ENCODE measurements at places on chromosomes 1 and 21.

DNA sequence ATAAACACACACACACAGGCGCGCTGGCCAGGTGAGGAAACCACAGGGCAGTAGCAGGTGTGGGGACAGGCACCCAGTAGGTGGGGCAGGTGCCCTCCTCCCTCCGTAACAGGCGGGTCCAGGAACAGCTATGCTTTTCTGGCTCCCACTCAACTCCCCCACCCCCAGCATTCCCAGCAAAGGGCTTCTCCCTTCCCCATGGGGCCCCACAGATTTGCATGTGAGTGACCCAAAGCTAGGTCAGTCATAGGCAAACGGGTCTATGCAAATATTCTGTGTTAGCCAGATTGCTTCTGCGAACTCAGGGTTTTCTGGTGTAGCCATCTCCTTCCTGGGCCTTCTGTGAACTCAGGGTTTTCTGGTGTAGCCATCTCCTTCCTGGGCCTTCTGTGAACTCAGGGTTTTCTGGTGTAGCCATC, 114.2 kb downstream of the SIK1 start:
- no peak for DNase-seq

DNA sequence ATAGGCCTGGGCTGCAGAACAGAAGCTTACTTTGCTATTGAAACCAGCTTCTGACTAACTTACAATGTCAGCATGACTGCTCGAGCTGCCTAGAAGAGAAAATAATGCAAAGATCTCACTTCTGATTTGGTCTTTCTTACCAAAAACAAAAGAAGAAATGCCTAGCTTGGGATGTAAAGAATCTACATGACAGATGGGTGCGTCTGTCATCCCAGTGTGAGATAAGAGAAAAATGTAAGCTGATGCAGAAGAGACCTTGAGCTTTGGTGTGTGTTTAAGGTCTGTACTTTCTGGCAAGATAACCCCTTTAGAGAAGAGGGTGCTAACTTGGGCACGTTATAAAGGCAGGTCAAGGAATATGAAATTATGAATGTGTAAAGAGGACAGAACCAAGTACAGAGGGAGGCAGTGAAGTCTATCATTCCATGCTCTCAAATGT, 3.6 kb downstream of the FAM20B start:
- no peak for DNase-seq

DNA sequence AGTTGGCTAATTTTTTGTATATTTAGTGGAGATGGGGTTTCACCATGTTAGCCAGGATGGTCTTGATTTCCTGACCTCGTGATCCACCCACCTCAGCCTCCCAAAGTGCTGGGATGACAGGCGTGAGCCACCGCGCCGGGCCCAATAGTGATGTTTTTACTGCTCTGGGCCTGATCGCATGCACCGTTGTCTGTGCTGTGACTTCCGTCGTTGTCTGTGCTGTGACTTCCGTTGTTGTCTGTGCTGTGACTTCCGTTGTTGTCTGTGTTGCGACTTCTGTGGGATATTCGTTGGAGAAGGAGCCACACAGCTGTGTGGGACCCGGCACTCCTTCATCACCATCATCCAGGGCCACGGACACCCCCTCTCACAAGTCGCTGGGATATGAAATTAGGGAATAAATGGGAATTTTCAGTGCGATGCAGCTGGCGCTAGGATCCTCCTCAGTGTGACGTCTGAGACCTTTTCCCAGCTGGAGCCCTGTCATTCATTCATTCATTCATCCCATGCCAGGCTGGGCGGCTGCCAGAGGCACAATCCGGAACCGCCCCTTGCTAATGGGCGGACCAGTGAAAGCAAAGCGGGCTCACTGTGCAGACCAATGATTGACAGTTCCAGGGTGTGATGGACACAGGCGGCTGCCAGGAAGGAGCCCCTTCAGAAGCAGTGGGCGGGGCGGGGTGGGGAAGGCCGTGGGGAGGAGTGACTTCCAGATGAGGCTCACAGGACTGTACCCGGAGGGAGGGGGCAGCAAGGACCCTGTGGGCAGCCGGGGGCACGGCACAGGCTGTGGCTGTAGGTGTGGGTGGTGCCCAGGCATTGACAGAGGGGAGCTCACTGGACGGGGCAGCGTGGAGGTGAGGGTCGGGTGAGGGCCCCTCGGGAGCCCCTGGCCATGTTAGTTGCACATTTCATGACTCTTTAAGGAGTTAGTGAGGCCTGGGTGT, 48.9 kb downstream of the PRKCZ start:
- no peak for DNase-seq

GRCh38 chr1:89624715-89625323, 8.1 kb upstream of the LRRC8C start:
- DNase-seq, result no peak

GRCh38 chr1:226064816-226065248, 2.3 kb downstream of the H3-3A start:
- DNase-seq, result no peak

GRCh38 chr1:230621324-230622030, 20.8 kb upstream of the COG2 start:
- no peak for DNase-seq

GRCh38 chr1:65224681-65225091, 76.7 kb downstream of the AK4 start:
- DNase-seq, result no peak

DNA sequence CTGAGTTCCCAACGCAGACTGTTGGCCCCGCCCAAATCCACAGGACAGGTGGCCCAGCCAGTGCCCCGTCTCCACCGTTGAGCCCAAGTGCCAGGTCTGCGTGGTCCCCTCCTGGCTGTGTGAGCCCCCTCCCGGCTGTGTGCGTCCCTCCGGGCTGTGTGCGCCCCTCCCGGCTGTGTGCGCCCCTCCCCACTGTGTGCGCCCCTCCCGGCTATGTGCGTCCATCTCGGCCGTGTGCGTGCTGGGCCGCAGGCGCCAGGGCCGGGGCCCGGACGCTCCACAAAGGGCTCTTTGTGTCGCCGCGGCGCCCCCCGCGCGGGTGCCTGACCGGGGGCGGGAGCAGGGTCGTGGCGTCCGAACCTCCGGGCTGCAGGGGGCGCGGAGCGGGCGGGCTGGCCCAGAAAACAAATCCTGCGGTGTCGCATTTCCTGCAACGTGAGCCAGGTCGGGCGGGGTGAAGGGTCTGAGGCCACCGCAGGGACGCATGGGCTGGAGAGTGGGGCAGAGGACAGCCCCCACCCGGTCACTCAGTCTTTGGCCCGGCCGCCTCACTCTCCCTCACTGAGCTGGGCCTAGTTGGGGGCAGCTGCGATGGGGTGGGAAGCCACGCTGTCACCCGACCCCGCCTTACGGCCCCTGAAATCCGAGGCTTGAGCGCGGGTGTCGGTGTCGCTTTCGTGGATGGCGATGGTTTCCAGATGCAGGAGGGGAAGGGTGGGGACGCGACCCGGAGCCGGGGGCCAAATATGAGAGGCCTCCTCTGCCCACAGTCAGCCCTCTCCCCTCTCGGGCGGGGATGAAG, 18.8 kb downstream of the TNFRSF25 start:
- DNase-seq, result no peak

GRCh38 chr1:202965422-202965821, 1.6 kb downstream of the CYB5R1 start:
- DNase-seq, result no peak

GRCh38 chr1:107547363-107548155, 406.7 kb downstream of the NTNG1 start:
- no peak for DNase-seq

GRCh38 chr1:194159941-194160340, 973.5 kb upstream of the B3GALT2 start:
- DNase-seq, result no peak

DNA sequence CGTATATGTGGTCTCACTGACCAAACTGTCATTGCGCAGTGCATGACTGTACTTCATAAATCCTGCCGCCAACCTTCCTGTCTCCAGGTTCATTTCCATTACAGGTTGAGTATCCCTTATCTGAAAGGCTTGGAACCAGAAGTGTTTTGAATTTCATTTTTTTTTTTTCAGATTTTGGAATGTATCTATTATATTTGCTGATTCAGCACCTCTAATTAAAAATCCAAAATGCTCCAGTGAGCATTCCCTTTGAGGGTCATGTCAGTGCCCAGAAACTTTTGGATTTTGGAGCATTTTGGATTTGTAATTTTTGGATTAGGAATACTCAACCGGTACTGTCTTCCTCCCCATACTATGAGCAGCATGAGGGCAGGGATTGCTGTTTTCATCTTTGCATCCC, 30.7 kb upstream of the RBBP5 start:
- no peak for DNase-seq

DNA sequence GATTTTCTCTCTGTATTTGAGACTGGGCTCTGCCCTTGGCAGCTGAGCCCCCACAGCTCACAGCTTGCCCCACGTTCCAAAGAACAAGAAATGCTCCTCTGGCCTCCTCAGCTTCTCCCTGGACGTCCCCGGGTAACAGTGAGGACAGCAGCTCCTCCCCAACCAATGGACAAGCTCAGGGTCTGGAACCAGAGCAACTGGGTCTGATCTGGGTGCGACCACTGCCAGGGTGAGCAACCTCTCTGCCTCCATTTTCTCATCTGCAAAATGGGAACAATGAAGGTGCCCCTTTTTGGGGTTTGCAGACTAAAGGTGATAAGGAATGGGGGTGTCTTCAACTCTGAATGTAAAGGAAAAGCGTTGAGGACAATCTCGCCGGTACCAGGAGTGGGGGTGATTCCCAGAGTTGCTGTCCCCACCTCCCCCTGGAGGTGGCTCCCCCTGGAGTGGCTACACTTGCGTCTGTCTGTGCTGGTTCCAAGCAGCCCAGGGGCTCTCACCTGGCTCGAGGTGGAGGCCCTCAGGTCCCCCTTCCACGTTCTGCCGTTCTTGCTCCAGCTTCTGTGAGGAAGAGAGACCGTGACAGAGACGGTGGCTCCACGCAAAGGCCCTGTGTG, 6.9 kb downstream of the C21orf58 start:
- no peak for DNase-seq

DNA sequence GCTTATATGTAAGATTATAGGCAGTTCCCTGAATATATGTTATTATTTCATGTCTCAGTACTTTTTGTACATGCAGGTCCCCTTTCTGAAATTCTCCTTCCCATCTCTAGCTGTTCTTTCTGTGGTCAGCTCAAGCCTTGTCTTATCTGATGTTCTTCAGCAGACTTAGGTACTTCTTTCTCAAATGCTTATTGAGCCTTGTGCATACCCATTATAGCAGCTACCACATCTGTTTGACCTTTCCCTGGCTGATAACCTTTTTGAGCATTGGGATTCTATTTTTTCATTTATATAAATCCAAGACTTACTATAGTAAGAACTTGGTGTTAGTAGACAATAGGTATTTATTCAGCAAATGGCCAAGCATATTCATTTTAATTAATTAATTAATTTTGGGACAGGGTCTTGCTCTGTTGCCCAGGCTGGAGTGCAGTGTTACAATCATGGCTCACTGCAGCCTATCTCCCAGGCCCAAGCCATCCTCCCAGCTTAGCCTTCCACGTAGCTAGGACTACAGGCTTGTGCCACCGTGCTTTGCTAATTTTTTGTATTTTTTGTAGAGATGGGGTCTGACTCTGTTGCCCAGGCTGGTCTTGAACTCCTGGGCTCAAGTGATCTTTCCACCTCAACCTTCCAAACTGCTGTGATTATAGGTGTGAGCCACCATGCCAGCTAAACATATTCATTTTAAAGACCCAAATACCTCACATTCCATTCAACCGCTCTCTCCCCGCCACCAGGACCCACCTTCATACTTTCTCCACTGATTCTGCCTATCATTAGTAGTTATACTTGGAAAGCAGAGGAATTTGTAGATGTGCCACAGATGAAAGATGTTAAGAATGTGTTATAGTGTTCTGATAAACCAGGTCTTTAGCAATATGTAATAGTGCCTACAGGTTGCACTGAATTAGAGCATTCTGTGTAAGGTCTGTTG, 16.7 kb downstream of the TIPRL start:
- DNase-seq, result no peak

DNA sequence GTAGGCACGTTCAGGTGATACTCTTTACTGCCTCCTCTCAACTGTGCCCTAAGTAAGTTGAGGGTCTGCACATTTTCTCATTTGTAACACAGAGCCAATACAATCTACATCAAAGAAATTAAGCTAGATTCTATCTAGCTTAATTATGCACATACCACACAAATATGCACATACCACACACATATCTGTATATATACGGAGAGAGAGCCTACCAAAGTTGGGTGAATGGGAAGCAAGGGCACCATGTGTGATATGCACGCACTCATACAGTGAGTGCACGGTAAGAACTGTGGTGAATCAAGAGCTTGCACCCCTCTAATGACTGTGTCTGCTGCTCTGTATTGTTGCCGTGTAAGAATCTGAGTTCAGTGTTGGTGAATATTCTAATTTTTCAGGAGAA, 314.9 kb downstream of the ZNF326 start:
- no peak for DNase-seq

- no peak for DNase-seq
Observed at GRCh38 chr1:181061891-181062835, 26.3 kb upstream of the IER5 start.

DNA sequence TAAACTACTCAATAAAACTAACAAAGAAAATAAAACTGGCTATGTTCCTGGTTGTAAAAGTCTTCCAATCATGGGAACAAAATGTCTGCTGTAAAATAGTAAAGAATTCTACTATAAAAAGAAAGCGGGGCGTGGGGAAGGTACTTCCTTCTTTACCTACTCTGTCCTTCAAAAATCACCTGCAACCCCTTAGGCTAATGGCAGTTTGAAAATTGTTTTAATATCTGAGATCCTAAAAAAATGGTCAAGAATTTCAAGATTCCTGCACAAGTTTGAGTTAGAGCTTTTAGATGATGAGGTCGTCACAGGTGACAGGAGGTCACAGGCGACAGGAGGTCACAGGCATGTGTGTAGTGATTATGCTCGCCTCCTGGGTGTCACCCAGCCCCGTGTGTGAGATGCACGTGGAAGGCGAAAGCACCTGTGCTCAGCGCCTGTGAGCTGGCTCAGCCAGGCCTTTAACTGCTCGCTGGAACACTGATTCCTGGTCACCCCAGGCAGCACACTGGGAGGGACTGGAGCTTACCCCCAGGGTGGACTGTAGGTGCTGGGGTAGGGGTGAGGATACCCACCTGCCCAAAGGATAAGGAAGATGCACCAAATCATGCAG, 18.6 kb upstream of the TMPRSS2 start:
- no peak for DNase-seq

- no peak for DNase-seq
Observed at GRCh38 chr1:205528887-205529825, 24.7 kb downstream of the CDK18 start.

- DNase-seq, result no peak
Observed at GRCh38 chr21:14300074-14300473, 82.9 kb downstream of the HSPA13 start.

DNA sequence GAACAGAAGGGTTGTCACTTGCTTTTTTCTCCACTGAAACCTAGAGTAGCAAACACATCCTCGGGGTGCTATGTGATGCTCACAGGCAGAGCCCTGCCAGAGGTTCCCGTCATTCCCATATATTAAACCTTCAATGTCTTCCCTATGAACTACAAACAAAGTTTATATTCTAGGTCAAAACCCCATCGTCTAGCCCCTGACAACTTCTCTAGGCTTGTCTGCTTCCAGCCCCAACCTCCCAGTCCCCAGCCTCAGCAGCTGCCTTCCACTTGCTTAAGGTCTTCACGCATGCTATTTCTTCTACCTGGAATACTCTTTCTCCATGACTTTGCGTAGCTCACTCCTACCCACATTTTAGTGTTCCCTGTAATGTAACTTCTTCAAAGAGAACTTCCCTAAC, 1.9 kb upstream of the TLR5 start:
- DNase-seq, result no peak

- DNase-seq, result no peak
Observed at GRCh38 chr21:28309596-28309995, 683.1 kb downstream of the LTN1 start.

GRCh38 chr1:17688217-17688810, 66.8 kb upstream of the ACTL8 start:
- DNase-seq, result no peak

GRCh38 chr1:180158149-180159147, 3.8 kb downstream of the QSOX1 start:
- DNase-seq, result no peak

Measured in Panc1 (cell line).